Lower leg skin (tissue), 4 donors: ENCODE measurements at places on chromosomes 4 and X.

GRCh38 chr4:133137571-133137970, 11.5 kb upstream of the PCDH10 start:
- no peak for DNase-seq

DNA sequence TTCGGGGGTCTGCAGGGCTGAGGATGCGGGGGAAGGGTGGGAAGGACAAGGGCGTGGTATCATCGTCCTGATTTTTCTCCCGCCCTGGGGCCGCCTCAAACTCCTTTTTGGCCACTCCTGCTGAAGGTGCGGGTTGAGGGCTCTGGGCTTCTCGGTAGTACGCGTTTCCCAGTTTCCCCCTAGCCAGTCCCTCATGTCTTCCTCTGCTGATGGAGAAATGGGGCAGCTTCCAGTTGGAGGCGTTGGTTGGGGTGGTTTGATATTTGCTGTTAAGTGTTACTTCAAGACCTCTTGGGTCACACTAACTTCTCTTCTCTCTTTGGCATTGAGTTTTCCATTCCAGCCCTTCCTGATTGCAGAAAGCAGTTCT, 482 bp downstream of the GSTCD start:
- no peak for DNase-seq

DNA sequence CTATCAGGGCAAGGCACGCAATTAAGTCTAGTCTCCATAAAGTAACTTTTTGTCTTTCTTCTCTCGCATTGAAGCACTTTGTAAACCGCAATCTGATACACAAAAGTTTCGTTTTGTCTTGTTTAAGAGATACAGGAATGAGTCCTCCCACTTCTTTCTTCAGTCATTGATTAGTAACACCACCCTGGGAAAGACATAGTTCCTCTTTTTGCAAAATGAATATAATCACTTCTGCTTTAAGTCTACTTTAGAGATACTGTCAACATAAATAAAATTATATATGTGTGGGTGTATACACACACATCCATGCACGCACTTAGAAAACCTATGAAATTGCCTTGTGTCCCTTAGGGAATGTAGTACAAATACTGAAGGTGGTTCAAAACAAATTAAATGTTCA, 11.7 kb downstream of the COQ2 start:
- no peak for DNase-seq

DNA sequence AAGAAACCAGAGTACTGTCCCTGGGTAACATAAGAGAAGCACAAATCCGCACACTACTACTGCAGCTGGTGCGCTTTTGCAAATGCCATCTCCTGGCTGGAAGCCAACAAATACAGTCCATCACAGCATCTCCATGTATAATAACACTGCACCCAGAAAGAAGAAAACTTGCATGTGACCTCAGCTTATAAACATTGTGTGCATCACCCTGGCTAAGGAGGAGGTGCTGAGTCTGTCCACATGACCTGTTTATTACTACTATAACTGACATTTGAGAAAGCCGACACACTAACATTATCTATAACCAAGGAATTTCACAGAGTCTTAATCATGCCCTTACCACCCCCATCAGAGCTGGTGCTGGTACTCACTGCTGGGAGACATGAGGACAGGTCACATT, 516.8 kb downstream of the CFAP47 start:
- no peak for DNase-seq

DNA sequence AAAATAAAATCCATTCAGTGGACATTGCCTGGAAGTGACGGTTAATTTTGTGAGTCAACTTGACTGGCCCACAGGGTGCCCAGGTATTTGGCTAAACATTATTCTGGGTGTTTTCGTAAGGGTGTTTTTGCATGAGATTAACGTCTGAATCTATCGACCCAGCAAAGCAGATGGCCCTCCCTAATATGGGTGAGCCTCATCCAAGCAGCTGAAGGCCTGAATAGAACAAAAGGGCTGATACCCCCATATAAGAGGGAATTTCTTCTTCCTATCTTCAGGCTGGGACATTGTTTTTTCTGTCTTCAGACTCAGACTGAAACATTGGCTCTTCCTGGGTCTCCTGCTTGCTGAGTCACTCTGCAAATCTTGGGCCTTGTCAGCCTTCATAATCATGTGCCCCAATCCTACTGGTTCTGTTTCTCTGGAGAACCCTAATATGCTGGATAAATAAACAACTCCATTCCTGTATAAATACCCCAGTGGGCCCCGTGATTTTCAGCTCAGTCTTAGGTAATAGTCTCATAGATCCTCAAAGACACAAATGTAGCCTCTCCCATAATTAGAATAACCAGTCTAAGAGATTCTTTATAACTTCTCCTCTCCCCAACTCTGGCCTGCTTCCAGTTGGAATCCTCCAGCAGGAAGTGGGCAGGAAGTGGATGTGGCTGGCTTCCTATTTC, 33.1 kb upstream of the DDX3X start:
- no peak for DNase-seq

- DNase-seq = no peak
Measured at GRCh38 chr4:99205153-99205979, 13.7 kb downstream of the ADH6 start.

GRCh38 chr4:156169011-156169410, 215.3 kb upstream of the CTSO start:
- DNase-seq = no peak

DNA sequence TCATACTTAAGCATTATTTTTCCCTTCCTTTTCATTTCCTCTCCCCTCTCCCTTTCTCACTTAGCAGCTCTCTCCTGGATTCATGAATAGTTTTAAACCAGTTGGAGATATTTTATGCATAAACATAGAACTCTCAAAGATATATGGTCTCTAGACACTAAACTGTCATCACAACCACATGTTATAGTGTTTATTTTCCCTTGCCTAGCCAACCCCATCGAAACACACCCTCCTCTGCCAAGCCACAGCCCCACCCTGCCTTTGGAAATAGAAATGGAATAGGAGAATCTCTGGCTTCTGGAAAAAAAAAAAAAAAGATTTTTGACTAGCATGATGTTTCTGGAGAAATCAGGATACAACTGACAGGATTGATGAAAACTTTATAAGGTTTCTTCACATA, 64.8 kb upstream of the RBPJ start:
- no peak for DNase-seq

DNA sequence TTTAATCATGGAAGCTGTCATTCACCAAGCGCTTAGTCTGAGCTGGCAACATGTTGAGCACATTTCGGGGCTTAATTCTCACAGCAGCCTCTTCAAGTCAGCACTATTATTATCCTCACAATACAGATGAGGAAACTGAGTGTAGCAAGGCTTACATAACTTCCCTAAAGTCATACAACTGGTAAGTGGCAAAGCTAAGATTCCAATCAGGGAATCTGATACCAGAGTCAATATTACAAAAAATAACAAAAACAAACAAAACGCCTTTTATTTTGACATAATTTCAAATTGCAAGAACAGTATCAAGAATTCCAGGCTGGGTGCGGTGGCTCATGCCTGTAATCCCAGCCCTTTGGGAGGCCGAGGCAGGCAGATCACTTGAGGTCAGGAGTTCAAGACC, 120.4 kb upstream of the DUSP21 start:
- no peak for DNase-seq

DNA sequence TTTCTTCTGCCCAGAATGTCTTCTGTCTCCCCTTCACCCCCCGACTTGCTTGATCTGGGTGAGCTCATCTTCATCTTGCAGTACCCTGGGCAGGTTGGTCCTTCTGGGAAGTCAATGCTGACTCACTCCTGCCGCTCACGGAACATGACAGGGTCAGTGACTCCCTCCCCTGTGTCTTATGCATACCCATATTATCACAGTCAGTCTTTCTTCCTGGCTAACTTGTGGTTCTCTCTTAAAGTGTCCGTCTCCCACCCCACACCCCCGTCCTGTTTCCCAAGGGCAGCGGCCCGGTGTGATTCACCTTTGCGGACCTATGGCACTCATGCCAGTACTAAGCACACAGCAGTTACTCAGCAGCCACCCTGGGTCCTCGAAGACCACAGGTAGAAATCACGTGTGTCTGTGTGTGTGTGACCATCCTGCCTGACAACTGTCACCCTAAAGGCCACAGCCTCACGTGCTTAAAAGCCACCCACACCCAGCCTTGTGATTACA, 17.7 kb downstream of the IQSEC2 start:
- DNase-seq = no peak

- DNase-seq = no peak
Measured at GRCh38 chr4:6055030-6055429, 36.8 kb upstream of the C4orf50 start.

DNA sequence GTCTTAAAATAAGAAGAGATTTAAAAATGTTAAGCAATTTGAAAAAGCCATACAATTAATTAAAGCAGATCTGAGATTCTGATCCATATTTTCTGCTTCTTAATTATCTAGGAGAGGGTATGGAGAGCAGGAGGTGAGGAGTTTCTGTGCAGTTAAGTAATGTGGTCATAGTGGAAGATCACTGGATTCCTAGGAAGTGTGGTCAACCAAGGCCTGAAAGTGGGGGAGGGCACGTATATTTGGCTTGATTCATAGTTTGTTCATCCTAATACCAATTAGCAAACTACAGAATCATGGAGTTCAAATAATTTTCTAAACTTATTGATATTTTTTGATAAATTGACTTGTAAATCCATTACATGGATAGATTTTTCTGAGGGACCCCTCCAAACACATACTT, 768.3 kb downstream of the RAPGEF2 start:
- no peak for DNase-seq
